Muscle of back (tissue), 13 donors: ENCODE measurements at places on chromosomes 5 and 9.
A peak's percentile ranks its signal among the peaks of the same experiment; 100 is the strongest.

- DNase-seq: no peak
Measured at GRCh38 chr5:961711-962240, 46.8 kb upstream of the NKD2 start.

GRCh38 chr5:73655521-73656160, 29.6 kb downstream of the ARHGEF28 start:
- no peak for DNase-seq

- DNase-seq: no peak
Measured at GRCh38 chr9:82808478-82808877, 254.5 kb downstream of the RASEF start.

DNA sequence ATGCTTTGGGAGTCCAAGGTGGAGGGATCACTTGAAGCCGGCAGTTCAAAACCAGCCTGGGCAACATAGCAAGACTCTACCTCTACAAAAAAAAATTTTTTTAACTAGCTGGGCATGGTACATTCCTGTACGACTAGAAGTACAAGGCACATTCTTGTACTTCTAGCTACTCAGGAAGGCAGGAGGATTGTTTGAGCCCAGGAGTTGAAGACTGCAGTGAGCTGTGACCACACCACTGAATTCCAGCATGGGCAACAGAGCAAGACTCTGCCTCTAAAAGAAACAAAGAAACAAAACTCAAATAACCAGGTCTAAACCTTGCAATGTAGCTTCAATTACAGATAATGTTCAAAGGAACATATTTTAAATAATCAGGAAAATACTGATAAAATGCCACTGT, 56.2 kb downstream of the SSBP2 start:
- no peak for DNase-seq

- DNase-seq: peak; percentile 90
Measured at GRCh38 chr5:154850255-154851062, at the start of gene FAXDC2. FAXDC2 (minus strand) TSS chr5:154850603; CDS start chr5:154838178, 12,425 bp downstream.

GRCh38 chr5:154575546-154576428, 97.8 kb upstream of the HAND1 start:
- no peak for DNase-seq

- no peak for DNase-seq
Measured at GRCh38 chr5:173486355-173487225, 129.9 kb downstream of the BOD1 start.

DNA sequence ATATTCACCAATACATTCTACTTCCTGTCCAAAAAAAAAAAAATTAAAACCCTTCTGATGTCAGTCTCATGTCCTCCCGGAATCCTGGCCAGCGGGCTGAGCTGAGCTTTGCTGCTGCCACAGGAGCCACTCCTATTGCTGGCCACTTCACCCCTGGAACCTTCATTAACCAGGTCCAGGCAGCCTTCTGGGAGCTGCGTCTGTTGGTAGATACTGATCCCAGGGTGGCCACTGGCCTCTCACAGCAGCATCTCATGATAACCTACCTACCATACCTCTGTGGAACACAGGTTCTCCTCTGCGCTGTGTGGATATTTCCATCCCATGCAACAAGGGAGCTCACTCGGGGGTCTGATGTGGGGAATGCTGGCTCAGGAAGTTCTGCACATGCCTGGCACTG, 21.0 kb upstream of the NPM1 start:
- no peak for DNase-seq

DNA sequence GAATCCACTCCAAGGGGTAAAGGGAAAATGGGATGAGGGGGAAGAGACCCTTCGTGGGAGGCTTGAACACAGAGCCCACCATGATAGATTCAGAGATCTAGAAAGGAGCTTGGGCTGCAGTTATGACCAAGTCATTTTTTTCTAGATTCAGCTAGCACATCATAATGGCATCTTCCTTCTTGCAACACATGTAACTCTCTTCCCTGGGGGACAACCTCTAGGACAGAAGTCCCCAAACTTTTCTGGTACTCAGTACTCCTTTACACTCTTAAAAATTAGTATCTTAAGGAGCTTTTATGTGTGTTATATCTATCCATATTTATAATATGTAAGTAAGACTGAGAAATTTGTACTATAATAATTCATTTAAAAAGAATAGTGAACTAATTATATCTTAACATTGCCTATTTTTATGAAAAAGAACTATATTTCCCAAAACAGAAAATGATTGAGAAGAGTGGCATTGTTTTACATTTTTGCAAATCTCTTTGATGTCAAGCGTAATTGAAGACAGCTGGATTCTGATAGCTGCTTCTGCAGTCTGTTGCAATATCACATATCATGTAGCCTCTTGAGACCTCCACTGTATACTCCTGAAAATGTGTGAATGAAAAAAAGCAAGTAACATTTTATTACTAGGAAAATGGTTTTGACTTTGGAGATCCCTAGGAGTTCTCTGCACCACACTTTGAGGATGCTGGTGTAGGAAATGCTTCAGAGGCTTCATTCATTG, 875 bp downstream of the ACO1 start:
- DNase-seq: peak; percentile 16

- DNase-seq: no peak
Measured at GRCh38 chr9:2427120-2427891, 194.3 kb upstream of the VLDLR start.

- DNase-seq: no peak
Measured at GRCh38 chr9:133443982-133444381, 15.8 kb upstream of the CACFD1 start.
